ENCODE measurements at places on chromosomes 4 and X.

DNA sequence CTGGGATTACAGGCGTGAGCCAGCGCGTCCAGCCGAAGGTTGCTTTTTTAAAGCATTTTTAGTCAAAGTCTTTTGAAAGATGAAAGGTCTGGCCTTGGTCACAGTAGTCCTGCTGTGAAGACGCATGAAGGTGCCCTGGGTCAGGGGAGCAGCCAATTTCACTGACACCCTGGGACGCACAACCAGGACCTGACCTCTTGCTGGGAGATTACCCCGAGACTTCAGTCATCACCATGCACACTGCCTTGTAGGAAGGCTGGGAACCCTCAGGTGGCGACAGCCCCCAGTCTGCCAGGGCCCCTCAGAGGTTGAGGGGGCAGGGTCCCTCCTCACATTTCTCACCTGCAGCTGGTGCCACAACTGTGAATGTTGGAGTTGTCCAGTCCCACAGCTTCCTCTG, 53.2 kb downstream of the CPLX1 start:
- no peak for DNase-seq

- no peak for DNase-seq
These were observed 4.4 kb upstream of the HTATSF1 start for GRCh38 chrX:136493011-136493410.

- no peak for DNase-seq
These were observed 1.4 kb downstream of the RPS6KA3 start for GRCh38 chrX:20265221-20265725.

DNA sequence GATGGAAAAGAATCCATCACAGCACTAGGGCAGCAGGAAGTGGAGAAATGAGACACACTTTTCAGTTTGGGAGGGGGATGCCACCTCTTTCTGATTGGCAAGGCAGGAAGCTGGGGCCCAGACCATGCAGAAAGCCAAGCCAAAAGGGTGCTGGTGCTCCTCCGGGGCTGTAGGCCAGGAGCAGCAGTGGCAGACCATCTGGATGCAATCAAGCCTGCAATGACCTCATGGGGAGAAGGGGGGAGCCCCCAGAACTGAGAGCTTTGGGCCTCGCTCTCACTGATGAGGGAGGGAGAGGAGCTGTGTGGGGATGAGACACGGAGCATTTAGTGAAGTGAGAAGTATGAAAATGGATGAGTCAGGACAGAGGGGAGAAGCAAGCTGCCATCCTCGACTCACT, 141.3 kb upstream of the NALF2 start:
- DNase-seq, result no peak

- DNase-seq, result no peak
These were observed 16.5 kb downstream of the CDKL5 start for GRCh38 chrX:18441780-18442367.

DNA sequence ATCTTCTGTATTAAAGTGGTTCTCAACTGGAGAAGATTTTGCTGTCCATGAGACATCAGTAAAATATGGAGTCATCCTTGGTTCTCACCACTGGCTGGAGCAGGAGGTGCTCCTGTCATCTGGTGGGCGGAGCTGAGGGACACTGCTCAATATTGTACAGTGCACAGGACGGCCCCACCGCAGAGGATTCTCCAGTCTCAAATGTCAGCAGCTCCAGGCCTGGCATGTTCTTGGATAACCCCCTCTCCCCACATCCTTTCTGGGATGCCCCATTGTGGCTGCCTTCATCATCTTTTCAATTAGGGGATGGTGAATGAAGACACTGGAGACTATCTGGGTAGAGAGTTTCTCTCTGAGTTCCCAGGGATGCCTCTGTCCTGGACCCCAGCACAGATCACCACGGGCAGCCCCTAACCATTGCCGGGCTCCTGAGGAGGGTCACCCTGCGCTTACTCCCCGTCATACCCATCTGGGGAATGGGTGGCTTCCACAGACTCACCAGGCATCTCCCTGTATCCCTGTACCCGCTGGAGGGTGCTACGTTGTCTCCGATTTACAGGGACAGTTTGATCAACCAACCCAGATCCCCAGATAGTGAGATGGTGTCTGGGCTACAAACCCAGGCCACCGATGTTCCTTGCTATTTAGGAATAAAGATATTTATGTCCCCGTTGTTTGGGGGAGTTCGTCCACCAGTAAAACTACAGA, 21.9 kb upstream of the P2RY8 start:
- DNase-seq, result no peak

GRCh38 chrX:73562458-73562857, 539 bp upstream of the CHIC1 start:
- no peak for DNase-seq

DNA sequence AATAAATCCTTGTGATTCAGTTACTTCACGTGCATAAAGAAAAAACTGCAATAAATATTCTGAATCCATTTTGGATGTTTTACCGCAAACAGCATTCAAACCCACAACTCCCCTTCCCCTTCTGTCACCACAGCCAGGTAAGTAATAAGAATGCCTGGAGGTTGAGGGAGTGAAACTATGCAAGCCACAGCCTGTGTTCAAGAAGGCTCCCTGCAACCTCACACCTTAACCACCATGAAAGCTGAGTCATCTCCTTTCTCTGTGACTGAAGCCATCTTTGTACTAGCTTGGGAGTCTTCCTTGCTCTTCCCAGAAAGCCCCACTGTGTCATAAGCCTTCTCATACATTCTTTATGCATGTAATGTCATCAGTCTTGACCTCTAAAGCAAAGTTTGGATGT, 297.0 kb upstream of the PUDP start:
- DNase-seq, result no peak

GRCh38 chr4:8719421-8719820, 126.9 kb downstream of the CPZ start:
- no peak for DNase-seq

DNA sequence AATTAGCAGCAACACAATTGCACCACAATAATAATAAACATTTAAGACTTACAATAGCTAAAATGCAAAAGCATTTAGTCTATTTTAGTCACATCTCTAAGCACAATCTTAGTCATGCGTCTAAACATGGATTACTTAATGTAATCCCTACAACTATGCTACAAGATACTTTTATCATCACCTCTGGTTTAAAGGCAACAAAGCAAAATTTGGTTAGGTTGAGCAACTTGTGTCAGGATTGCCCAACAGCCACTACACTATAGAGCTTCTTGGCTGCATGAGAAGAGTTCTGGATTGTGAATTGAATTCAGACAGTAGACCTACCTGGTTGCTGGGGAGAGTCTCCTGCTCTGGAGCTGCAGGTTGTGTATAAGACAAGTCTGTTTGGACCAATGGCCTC, 146.5 kb upstream of the PUDP start:
- DNase-seq, result no peak

DNA sequence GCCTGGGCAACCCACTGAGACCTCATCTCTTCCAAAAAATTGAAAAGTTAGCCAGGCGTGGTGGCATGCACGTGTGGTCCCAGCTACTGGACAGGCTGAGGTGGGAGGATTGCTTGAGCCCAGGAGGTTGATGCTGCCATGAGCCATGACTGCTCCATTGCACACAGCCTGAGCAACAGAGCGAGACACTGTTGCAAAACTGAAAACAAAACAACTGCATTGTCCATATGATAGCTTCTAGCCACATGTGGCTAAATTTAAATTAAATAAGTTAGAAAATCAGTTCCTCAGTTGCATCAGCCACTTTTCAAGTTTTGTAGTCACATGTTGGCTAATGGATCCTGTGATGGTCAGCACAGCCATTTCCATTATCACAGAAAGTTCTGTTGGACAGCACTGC, 67.9 kb downstream of the GAB1 start:
- no peak for DNase-seq

GRCh38 chr4:107278791-107279483, 242.8 kb upstream of the DKK2 start:
- no peak for DNase-seq

DNA sequence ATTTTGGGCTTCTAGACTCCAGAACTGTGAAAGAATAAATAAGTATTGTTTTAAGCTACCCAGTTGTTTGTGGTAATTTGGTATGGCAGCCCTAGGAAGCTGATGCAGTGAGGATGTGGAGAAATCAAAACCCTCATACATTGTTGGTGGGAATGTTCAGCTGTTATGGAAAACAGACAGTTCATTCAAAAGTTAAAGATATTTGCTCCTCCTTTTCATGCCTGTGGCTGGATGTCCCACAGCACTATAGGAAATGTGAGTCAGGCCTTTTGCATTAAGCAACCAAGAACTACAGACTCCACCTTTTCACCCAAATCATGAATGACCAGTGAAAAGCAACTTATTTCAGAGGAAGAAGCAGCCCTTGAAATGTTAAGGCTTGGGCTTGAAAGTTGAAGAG, 6.7 kb downstream of the BBS12 start:
- DNase-seq, result no peak

DNA sequence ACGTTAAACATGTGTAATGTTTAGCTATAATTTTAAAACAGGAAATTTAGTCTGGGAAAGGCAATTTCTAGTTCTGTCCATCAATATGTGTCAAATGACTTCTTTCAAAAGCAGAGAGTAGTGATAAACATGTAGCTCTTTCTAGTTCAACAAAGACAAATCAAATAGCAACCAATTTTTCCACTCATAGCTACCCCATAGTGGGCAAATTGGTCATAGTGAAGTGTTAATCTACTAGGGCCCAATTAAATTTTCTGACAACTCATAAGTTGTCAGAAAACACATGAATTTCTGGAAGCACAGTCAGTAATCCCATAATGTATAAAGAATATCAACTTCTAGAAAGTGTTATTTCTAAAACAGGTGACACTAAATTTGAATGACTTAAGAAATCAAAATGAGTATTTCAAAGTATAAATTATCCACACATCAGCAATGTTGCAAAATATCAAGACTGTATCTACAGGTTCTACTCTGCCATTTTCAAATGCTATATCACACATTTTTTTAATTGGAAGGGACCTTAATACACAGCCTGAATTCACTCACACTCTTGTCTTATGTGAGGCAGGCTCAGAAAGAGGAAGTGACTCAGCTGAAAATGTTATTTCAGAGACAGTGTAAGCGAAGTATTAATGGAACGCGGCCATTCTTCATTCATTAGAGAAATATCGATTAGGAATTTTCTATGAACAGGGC, 7.7 kb downstream of the OCIAD2 start:
- no peak for DNase-seq

- DNase-seq, result no peak
These were observed 14.8 kb downstream of the NAT8L start for GRCh38 chr4:2073808-2074481.

GRCh38 chr4:187500796-187501195, 494.8 kb upstream of the ZFP42 start:
- DNase-seq, result no peak

GRCh38 chrX:110219920-110220319, 98.0 kb downstream of the AMMECR1 start:
- no peak for DNase-seq

DNA sequence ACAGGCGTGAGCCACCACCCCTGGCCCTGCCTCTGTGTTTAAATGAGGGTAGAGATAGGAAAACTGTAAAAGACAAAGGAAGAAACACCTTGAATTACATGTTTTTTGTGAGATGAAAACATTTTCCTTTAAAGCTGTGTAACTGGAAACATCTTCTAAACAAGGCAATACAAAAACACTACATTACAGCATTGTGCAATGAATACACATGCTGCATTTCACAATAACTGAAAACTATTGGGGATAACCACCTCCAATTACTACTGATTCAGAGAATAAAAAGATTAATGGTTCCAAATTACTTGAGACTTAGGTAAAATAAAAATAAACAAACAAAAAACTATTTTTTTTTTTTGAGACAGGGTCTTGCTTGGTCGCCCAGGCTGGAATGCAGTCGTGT, 7.6 kb upstream of the OGT start:
- DNase-seq, result no peak

GRCh38 chr4:93501946-93502345, 326.6 kb upstream of the ATOH1 start:
- no peak for DNase-seq

GRCh38 chr4:105845559-105845958, 49.7 kb upstream of the NPNT start:
- DNase-seq, result no peak

DNA sequence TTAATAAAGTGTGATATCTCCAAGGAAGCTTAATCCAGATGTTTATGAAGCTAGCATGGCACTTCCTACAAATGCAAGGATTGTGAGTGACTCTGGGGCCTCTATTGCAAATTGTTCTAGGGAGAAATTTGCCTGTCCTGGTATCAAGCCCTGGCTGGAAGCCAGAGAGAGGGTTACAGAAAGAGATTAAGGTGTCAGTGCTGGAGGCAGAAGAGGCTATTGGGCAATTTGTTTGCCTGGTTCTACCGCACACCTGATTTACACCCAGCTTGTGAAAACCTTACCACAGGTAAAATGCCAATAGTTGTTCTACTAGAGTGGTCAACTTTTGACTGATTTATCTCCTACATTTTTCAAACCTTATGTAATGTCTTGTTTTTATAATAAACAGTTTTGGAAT, 186.7 kb upstream of the FAT1 start:
- no peak for DNase-seq

GRCh38 chrX:155028129-155028528, 1.5 kb downstream of the FUNDC2 start:
- no peak for DNase-seq

DNA sequence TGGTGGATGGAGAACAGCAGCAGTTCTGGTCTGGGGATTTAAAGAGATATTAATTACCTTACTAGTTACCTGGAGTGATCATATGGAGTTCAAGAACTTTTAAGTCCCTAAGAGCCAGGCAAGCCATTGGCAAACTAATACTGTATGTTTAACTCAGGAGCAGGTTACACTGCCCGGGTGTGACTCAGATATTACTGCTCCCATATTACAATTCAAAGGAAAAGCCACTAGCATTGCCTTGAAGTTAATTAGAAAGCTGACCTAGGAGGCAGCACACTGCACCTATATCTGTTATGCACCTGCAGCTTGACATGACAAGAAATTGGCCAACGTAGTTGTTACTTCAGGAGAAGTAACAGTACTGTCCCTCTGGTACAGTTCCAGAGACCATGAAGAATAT, 47.2 kb downstream of the GRK4 start:
- no peak for DNase-seq

DNA sequence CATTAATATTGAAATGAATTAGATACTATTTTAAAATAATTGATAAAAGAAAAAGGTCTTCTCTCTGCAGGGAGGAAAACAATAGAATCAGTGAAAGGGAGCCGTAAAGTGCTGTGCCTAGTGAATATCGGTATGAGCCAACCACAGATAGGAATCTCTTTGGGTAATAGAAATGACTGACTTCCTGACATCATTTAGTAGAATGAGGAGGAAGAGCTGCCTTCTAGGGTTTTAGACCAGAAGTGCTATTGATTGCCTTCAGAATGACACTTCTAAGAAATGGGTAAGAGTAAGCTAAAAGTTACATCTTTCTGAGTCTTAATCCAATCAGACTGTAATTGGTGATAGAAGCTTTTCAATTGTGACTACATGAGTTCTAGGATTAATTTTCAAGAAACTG, 134.0 kb upstream of the MAP9 start:
- no peak for DNase-seq

DNA sequence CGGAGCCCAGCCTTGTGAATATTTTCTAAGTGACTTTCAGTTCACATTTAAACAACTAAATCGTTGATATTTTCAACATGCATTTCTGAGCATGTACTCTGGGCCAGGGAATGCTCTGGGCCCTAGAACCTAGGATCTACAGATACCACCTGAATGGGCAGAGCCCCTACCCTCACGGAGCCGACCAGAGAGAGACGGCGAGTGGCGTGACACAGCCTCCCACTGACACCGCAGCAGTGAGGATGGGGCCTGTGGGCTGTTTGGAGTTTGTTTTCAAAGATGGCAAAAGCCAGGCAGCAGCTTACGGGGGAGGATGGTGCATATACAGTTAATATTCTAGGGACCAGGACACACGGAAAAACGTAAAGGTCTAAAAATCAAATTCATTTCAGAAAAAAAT, 17.7 kb downstream of the NELFA start:
- no peak for DNase-seq

Data from putamen (tissue), 1 donor.